Small intestine (tissue), 16 donors: ENCODE measurements at places on chromosomes 6 and 20. TPM values are rescaled to one million over a fixed set of nuclear protein-coding genes. Genes with fewer than 3 reads are reported as not detected.

DNA sequence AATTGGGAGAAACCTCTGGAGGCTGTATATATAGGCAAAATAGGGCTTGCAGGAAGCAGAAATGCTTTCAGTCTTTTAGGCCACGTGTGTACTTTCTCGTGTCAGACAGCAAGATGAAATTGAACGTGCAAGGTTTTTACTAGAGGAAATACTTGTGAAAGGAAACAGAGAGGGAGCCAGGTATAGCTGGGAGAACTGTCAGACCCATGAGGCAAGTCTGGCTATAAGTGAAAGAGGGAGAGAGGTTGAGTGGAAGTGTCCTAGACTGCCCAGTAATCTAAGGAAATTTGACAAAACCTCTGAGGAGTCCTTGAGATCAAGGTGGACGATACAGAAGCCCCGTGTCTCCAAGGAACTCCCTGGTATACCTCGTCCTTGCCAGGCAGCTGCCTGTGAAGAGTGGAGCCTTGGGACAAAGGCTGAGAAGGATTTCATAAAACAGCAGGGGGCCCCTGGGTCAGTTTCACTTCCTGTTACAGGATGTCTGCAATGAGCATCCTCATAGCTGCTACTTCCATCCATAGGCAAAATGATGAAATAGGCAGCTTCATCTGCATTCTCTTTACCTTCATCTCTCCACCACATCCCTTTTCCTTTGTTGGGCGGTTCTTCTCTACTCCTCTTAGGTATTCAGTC lies 114.4 kb upstream of the MAP3K7 start:
- H3K27ac ChIP-seq = no peak overlapping the region
- H3K4me1 ChIP-seq = peaks cover 3% of the 10 kb centered on the region
- H3K4me3 ChIP-seq = no peak overlapping the region
- H3K36me3 ChIP-seq = no peaks in the 10 kb centered on the region

Gene SLC17A3
- polyA plus RNA-seq = not detected

- no peak overlapping the region for H3K27ac ChIP-seq
- H3K4me3 ChIP-seq = no peak overlapping the region
- no peaks in the 10 kb centered on the region for H3K27me3 ChIP-seq
- DNase-seq = no peak
- no peaks in the 10 kb centered on the region for H3K36me3 ChIP-seq
- H3K4me1 ChIP-seq = no peaks in the 10 kb centered on the region
Observed at GRCh38 chr6:144129469-144129868, 20.8 kb upstream of the STX11 start.

- H3K27ac ChIP-seq = peak overlapping the region; percentile 2
- no peaks in the 10 kb centered on the region for H3K27me3 ChIP-seq
- peaks cover 25% of the 10 kb centered on the region for H3K4me1 ChIP-seq
Observed at GRCh38 chr6:157538698-157539097, 157.7 kb downstream of the ZDHHC14 start.

DNA sequence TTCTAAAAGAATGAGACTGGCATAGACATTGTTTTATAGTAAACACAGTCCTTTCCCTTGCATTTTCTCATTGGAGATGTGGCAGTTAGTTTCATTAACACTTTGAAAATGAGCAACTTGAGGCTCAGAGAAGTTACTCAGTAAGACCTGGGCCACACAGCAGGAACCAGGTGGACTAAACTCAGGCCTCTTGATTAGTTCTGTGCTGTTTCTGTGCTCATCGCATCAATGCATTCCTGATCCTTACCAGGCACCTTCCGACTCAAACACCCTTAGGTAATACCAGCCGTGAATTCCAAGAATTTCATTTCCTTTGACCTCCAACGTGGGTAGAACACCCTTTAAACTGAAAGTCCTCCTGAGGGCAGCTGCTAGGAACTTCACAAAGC lies 362.8 kb downstream of the ESR1 start:
- peak overlapping the region; percentile 18 for H3K27ac ChIP-seq
- H3K27me3 ChIP-seq = no peaks in the 10 kb centered on the region
- no peak for DNase-seq
- H3K36me3 ChIP-seq = peaks cover 2% of the 10 kb centered on the region

GRCh38 chr6:168244961-168245551 lies 74.5 kb downstream of the DACT2 start:
- H3K27me3 ChIP-seq = no peaks in the 10 kb centered on the region
- no peak overlapping the region for H3K27ac ChIP-seq
- no peak for DNase-seq
- no peaks in the 10 kb centered on the region for H3K4me1 ChIP-seq
- no peaks in the 10 kb centered on the region for H3K36me3 ChIP-seq
- no peak overlapping the region for H3K4me3 ChIP-seq

GRCh38 chr6:45073771-45074170 lies 254.4 kb upstream of the RUNX2 start:
- no peaks in the 10 kb centered on the region for H3K27me3 ChIP-seq
- H3K4me1 ChIP-seq = no peaks in the 10 kb centered on the region
- no peak overlapping the region for H3K4me3 ChIP-seq
- no peak overlapping the region for H3K27ac ChIP-seq

DNA sequence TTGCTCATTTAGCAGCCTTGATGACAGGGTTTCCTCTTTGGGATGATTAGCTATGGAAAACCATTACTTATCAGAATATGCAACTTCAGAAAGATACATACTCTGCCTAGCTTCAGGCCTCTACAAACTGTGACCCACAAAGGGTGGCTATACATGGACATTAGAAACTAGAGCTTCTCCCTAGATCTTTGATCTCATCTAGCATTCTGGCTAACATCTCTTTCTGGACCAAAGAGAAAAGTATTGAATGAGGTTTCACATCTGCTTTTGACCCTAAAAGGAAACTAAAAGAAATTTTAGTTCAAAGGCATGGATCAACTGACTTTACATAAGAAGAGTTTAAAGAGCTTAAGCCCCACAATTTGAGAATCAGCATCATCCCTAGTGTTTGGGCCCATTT lies 12.4 kb upstream of the HMGN3 start:
- H3K27me3 ChIP-seq = no peaks in the 10 kb centered on the region
- no peak overlapping the region for H3K27ac ChIP-seq
- H3K36me3 ChIP-seq = no peaks in the 10 kb centered on the region

Gene C6orf163
- 2.4 TPM for polyA plus RNA-seq

Gene COL9A3
- polyA plus RNA-seq = 6.7 TPM

DNA sequence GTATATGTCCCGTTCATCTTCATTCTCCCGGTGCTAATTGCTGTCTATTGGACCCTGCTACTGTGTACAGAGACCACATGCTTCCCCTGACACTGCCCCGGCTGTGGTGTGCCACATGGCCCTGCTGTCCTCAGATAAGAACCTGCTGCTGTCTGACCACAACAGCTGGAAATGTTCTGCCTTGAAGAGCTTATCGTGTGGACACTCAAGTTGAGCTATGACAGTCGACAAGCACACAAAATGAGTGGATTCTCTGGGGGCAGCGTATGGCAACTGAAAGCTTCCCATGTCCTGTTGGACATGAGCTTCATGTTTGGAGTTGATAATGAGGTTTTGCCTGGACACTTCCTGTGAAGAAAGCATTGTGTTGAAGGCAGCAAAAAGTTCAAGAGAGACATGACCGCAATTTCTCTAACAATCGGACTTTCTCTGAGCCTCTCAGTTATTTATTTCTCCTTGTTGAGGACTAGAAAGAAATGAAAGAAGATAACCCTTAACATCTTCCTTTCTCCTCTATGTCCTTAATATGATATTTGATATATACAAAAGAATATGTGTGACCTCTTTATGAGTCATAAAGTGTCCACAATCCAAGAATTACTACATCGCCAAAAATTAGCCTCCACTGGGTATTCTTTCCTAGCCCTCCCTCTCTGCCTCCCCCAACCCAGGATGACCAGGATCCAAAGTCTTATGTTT lies 187.1 kb upstream of the TCF21 start:
- no peak overlapping the region for H3K27ac ChIP-seq
- no peaks in the 10 kb centered on the region for H3K36me3 ChIP-seq
- H3K4me3 ChIP-seq = no peak overlapping the region
- no peaks in the 10 kb centered on the region for H3K27me3 ChIP-seq
- H3K4me1 ChIP-seq = no peaks in the 10 kb centered on the region

DNA sequence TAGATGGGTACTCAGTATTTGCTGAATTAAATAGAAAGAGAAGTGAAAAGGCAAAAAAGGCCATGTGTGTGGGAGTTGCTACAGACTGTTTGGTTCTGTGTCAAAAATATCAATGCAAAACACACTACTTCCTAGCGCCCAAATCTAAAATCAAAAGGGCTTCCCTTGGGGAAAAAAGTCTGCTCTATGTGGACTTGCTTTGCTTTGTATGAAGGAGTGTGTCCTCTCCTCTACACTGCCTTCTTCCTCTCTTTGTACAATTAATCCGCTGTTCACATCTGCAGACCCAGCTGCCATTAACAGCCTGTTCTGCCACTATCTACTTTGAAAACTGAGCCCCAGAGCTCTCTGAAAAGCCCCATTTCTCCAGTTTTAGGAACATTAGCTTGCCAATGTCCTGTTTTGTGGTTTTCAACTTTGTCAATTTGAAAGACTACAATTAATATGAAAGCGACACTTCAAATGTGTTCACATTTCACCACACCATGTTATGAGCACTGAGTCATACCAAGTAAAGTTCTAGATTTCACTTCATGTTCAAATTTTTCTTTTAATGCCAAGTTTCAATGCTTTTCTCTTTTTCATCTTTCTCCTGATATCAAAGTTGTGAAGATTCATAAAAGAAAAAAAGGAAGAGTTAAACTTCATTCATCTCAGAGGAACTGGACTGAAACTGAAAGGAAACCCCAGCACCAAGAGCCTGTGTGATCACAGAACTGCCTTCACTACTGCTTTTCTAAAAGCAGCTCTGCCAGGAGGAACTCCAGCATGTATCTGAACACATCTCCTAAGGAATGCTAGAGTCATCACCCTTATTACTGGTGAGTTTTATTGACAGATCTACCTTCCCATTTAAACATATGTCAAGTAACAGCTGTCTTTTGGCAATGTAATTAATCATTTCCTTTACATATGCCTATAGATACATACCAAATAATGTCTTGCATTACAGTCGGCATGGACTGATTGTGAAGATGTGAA lies 102.6 kb downstream of the KIF13A start:
- no peak overlapping the region for H3K4me3 ChIP-seq
- H3K27me3 ChIP-seq = no peaks in the 10 kb centered on the region
- peak; percentile 30 for DNase-seq
- H3K36me3 ChIP-seq = peaks cover 2% of the 10 kb centered on the region

Gene TP53TG5
- 0.19 TPM for polyA plus RNA-seq

GRCh38 chr6:56714273-56714672 lies 71.6 kb upstream of the DST start:
- no peak overlapping the region for H3K4me3 ChIP-seq
- H3K27ac ChIP-seq = no peak overlapping the region

DNA sequence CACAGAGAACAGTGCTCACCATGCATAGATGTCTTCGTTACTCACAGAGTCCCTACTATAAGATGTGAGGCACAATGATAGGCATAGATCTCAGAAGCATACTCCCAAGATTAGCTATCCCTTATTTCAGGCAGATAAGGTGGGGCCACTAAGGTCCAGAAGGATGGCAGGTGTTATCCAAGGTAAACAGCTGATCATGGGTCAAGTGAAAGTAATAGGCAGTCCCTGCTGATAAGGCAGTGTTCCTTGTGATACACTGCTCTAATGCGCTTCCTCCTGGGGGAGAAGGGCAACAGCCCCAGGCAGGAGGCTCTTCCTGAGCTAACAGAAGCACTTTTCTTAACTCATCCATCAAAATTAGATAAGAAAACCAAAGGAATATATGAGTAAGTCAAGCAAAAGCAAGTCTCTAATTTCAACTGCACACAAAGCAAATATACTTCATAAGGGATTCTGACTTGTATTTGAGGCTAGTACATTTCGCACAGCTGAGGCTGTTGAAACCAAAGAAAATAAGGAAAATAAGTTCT lies 42.2 kb downstream of the METTL24 start:
- H3K27ac ChIP-seq = no peak overlapping the region
- DNase-seq = peak; percentile 64
- no peaks in the 10 kb centered on the region for H3K27me3 ChIP-seq
- no peaks in the 10 kb centered on the region for H3K4me1 ChIP-seq

- no peak for DNase-seq
- H3K36me3 ChIP-seq = peaks cover 2% of the 10 kb centered on the region
- H3K27ac ChIP-seq = no peak overlapping the region
- H3K27me3 ChIP-seq = no peaks in the 10 kb centered on the region
- no peaks in the 10 kb centered on the region for H3K4me1 ChIP-seq
Observed at GRCh38 chr20:46501337-46501942, 11.9 kb downstream of the ZNF334 start.

Gene RSPO3
- not detected for polyA plus RNA-seq

- no peak overlapping the region for H3K4me3 ChIP-seq
- no peaks in the 10 kb centered on the region for H3K4me1 ChIP-seq
- no peak overlapping the region for H3K27ac ChIP-seq
- no peak for DNase-seq
- no peaks in the 10 kb centered on the region for H3K36me3 ChIP-seq
Observed at GRCh38 chr20:51287628-51288413, 254.7 kb downstream of the NFATC2 start.

Gene CEP85L
- polyA plus RNA-seq = 1.1 TPM

Gene SLC32A1
- not detected for polyA plus RNA-seq

Gene RFX6
- polyA plus RNA-seq = 0.73 TPM

- peak overlapping the region; percentile 25 for H3K27ac ChIP-seq
Observed at GRCh38 chr6:3393836-3394202, 63.0 kb downstream of the SLC22A23 start.

Gene SOX18
- polyA plus RNA-seq = 0.67 TPM

GRCh38 chr6:111970426-111970825 lies 83.5 kb upstream of the CCN6 start:
- H3K36me3 ChIP-seq = no peaks in the 10 kb centered on the region
- H3K4me3 ChIP-seq = no peak overlapping the region
- H3K27me3 ChIP-seq = no peaks in the 10 kb centered on the region
- no peak for DNase-seq
- H3K4me1 ChIP-seq = no peaks in the 10 kb centered on the region

- no peak for DNase-seq
- H3K4me1 ChIP-seq = no peaks in the 10 kb centered on the region
- no peaks in the 10 kb centered on the region for H3K36me3 ChIP-seq
- H3K4me3 ChIP-seq = no peak overlapping the region
Observed at GRCh38 chr6:120248451-120248850, 898.9 kb upstream of the MAN1A1 start.

GRCh38 chr6:14306151-14306906 lies 188.8 kb downstream of the CD83 start:
- H3K4me3 ChIP-seq = no peak overlapping the region
- H3K27me3 ChIP-seq = no peaks in the 10 kb centered on the region
- DNase-seq = no peak

GRCh38 chr20:18985551-18985950 lies 172.0 kb downstream of the SCP2D1 start:
- H3K36me3 ChIP-seq = no peaks in the 10 kb centered on the region
- H3K4me1 ChIP-seq = no peaks in the 10 kb centered on the region
- H3K27ac ChIP-seq = no peak overlapping the region
- no peaks in the 10 kb centered on the region for H3K27me3 ChIP-seq

Gene KIAA0408
- 2.0 TPM for polyA plus RNA-seq

GRCh38 chr6:3956054-3956453 lies 106.9 kb downstream of the FAM50B start:
- H3K27me3 ChIP-seq = no peaks in the 10 kb centered on the region
- H3K27ac ChIP-seq = no peak overlapping the region
- H3K4me1 ChIP-seq = no peaks in the 10 kb centered on the region
- H3K4me3 ChIP-seq = no peak overlapping the region
- no peaks in the 10 kb centered on the region for H3K36me3 ChIP-seq
